ENCODE measurements at places on chromosomes 3 and 15.

GRCh38 chr3:161212171-161212771 lies 8.8 kb upstream of the NMD3 start:
- no peak for DNase-seq

- DNase-seq: no peak
These were observed 130.1 kb downstream of the LRRK1 start for GRCh38 chr15:101049282-101049681.

GRCh38 chr3:32140943-32141342 lies 34.5 kb downstream of the GPD1L start:
- DNase-seq: no peak

DNA sequence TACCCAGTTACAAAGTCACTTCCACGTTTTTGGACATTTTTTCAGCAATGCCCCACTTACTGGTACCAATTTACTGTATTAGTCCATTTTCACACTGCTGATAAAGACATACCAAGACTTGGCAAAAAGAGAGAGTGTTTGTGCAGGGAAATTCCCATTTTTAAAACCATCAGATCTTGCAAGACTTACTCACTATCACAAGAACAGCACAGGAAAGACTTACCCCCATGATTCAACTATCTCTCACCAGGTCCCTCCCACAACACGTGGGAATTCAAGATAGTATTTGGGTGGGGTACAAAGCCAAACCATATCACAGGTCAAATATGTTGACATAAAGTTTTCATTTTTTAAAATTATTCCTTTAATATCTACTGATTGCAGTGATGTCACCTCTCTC lies 16.2 kb upstream of the ABI3BP start:
- no peak for DNase-seq

DNA sequence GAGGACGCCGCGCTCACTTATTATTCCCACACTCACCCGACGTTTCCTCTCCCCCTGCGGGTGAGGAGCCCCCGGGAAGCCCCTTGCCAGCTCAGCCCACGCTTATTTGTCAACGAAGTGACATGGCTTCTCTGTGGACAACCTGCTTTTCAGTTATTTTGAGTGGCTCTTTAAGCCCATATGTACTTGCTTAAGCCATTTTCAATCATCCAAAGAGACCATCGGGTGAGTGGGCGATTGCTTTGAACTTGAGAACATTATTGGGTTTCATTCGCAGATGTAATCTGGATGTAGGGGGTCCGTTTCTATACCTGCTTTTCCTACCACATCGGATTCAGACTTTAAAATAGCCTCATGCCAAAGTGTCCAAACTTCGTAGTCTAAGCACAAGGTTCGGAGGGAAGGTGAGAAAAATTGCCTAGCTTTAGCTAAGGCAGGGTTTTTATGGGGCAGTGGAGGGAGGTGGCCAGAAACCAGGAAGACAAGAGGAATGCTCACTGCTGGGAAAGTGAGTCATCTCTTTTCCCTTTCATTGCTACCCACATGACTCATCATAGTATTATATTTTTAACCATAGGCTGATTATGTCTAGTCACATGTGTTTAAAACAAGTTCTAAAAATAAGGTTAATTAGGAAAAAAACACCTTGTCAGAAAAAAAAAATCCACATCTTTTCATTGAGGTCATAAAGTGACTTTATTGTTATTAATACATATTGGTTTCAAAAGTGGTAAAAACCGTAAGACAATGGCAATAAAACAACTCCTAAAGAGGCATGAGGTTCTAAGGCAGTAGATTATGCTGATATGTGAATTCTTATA lies 773.1 kb upstream of the NR2F2 start:
- peak; percentile 94 for DNase-seq

DNA sequence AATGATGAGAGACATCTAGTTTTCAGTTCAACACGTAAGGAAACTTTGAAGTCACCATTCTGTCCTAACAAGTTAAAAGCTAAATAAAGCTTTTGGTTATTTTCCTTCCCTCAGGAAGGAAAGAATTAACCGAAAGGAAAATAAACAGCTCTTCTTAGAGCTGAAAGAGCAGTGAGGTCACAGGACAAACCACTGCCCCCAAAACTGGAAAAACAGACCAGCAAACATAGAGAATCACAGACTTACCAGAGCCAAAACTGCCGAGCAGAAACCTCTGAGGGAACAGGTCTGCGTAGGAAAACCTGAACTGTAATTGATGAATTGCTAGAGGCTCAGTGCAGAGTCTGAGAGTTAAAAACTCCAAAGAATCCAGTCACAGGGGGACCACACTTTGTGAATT lies 14.7 kb downstream of the USP50 start:
- no peak for DNase-seq

DNA sequence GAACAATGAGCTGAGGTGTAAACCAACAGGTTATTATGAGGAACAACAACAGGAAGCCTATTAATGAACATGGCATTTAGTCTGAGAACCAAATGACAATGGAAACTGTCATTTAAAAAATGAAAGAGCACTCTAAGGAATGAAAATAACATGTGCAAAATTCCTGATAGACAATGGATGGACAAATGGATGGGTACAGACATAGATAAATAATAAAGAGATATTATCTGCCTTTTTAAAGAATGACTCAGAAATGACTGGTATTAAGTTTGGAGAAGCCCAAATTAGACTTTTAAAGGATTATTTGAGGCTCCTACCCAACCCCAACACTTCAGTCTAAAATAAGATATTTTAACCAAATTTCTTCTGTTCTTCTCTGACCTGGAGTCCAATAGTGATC lies 650.5 kb upstream of the ZNF385D start:
- DNase-seq: no peak

- peak; percentile 95 for DNase-seq
These were observed 24.8 kb downstream of the VGLL4 start for GRCh38 chr3:11618904-11619303.

DNA sequence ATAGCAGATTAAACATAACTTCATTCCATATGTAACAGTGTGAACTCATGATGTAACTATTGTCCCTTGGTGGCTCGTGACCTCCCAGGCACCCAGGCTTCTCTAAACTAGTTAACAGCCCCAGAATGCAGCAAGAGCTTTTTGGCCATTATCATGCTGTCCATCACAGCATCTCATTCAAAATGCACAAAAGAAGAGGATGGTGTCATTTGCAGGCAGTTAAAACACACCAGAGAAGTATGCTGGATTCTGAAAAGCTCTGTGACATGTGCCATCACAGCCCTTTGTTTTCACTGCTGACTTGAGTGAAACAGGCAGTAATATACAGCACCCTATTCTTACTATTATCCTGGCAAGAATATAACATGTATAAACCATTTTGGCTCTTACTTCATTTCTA lies 117.6 kb upstream of the CHMP2B start:
- DNase-seq: no peak

- no peak for DNase-seq
These were observed 5.0 kb upstream of the TNK2 start for GRCh38 chr3:195913382-195913781.

DNA sequence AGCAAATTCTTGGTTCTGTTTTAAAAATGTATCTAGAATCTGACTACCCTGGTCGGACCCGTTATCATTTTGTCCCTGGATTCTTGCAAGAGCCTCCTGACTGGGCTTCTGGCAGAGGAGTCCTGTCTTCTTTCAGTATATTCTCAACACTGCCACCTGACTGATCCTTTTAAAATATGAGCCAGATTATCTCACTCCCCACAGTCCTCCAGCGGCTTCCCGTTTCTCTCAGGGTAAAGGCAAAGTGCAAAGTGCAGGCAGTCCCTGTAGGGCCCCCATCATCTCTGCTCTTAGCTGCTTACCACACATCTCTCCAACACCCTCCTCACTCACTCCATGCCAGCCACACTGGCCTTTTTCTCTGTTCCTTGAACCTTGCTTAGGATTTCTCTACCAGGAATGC lies 28.4 kb downstream of the CRTC3 start:
- DNase-seq: peak; percentile 10

GRCh38 chr15:89647191-89647851 lies 7.9 kb downstream of the KIF7 start:
- peak; percentile 46 for DNase-seq

- DNase-seq: no peak
These were observed 278.3 kb downstream of the CHL1 start for GRCh38 chr3:474828-475227.

- DNase-seq: peak; percentile 79
These were observed 15.8 kb downstream of the ST3GAL6 start for GRCh38 chr3:98778852-98779413.

DNA sequence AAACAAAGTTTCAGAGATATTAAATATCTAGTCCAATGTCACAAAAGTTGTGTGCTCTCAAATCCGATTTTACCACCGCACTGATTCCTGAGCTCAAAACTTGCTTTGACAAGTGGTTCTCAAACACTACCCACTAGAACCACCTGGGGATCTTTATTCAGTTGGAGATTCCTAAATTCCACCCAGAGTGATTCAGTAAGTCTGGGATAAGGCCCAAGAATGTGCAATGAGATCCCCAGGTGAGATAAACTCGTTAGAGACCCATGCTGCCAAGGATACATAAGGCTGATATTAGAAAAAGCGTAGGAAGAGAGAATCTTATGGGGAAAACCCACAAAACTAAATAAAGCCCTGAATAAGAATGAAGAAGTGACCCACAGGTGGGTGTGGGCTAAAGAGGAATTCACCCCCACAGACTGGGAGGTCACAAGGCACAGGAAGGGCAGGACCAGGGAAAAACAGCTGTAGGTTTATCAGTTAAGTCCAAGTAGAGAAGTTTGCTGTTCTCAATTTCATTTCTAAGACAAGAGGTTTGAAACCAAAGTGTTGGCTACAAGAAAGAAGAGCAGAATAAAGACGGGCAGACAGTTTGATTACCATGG lies 11.5 kb upstream of the RPS17 start:
- no peak for DNase-seq

GRCh38 chr3:101665357-101665756 lies 11.6 kb downstream of the ZBTB11 start:
- DNase-seq: no peak

DNA sequence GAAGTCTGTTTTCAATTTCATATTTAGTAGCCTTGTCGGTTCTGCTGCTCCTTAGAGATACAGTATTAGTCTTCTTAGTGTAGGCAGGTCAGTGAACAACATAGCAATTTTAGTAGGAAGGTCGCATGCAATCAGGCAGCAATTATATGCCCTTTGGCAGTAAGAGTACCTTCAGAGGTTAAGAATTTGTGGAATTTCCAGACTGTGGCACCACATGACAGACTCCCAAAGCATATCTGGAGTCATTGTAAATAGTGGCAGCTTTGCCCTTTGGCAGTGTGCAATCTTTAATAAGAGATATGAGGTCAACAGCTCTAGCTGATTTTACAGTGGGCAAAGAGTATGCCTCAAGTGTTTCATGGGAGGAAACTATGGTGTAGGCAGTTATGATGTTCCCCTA lies 1532.5 kb upstream of the CADM2 start:
- no peak for DNase-seq

DNA sequence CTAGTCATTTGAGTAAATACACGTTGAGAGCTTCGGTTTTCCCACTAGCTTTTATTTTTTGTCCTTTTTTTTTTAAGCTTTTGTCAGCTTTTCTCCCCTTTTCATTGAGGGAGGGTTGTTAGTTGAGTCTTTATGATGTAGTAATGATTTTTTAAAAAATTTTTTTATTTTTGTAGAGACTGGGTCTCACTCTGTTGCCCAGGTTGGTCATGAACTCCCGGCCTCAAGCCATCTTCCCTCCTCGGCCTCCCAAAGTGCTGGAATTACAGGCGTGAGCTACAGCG lies 688 bp downstream of the ZSCAN2 start:
- DNase-seq: no peak

GRCh38 chr3:193313061-193313958 lies 65.2 kb downstream of the ATP13A5 start:
- DNase-seq: no peak
